ENCODE measurements at places on chromosomes 1 and 21.

DNA sequence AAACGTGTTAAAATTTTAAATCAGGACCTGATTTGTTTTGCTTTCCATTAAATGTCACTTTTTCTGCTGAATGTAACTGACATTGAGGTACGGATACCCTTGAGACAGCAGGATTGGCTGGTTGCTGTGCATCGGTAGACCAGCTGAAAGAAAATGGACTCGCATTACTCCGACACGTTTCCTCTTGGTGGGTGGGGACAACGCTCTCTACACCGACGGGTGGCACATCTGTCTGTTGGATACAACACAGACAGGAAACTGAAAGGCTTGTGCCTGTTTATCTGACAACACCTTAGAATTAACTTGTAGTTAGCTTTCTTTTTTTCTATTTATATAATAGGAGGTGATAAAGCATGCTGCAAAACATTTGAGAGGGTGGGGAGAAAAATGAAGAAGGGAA, 19.4 kb downstream of the PRPF38A start:
- ATAC-seq: peak; percentile 89

- no peak for ATAC-seq
These were observed 174.2 kb downstream of the RRAGC start for GRCh38 chr1:38685388-38685787.

DNA sequence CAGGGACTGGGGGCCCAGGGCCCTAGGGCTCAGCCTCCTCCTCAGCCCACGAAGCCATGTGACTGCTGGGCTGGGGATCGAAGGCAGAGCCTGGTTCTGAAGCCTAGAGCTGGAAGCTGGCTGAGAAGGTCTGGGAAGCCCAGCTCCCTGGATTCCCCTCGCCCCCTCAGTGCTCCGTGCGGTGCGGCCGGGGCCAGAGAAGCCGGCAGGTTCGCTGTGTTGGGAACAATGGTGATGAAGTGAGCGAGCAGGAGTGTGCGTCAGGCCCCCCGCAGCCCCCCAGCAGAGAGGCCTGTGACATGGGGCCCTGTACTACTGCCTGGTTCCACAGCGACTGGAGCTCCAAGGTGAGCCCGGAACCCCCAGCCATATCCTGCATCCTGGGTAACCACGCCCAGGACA, 9.1 kb downstream of the ADAMTSL4 start:
- no peak for ATAC-seq

GRCh38 chr1:205248793-205249601, 21.3 kb downstream of the TMCC2 start:
- no peak for ATAC-seq

- ATAC-seq: no peak
These were observed 155.7 kb downstream of the PTPRC start for GRCh38 chr1:198794498-198794897.

GRCh38 chr1:62406576-62406975, 30.3 kb upstream of the USP1 start:
- ATAC-seq: no peak

GRCh38 chr21:39923476-39923875, 56.2 kb downstream of the PCP4 start:
- no peak for ATAC-seq

DNA sequence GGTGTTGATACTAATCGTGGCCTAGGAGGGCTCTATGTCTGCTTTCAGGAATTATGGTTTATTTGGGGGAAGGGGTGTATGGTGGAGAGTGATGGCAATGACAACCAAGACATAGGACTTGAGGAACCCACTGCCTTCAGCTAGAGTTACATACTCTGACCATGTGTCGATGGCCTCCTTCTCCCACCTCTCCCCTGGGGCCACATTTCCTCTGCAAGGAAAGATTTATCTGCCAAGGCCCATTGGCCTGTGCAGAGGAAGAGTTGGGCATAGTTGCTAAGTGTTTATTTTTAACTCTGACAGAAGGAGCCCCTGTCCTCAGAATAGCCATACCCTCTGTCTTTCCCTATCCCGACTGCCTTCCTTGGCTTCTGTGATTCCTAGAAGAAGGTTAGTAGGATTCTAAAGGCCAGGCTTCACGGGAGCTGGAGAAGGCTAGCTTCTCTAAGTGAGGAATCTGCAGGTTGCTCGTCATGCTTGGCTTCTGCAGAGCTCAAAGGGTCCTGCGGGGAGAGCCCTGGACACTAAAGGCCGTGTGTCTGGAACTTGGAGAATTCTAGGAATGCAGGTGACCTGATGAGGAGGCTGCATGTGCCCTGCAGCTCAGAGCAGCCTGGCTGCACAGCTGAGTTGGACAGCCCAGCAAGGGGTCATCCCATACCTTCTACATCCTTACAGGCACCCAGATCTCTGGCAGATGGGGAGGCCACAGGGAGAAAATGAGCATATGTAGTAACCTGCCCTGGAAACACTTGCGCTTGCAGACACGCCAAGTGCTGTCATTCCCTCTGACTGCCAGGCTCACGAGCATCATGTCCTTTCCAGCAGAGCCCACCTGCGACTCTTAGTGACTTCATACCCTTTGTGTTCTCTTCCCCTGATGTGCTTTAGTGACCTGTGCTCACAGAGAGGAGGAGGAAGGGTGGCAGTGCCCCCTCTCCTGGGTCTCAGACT, 9.7 kb downstream of the MAPKAPK2 start:
- no peak for ATAC-seq

DNA sequence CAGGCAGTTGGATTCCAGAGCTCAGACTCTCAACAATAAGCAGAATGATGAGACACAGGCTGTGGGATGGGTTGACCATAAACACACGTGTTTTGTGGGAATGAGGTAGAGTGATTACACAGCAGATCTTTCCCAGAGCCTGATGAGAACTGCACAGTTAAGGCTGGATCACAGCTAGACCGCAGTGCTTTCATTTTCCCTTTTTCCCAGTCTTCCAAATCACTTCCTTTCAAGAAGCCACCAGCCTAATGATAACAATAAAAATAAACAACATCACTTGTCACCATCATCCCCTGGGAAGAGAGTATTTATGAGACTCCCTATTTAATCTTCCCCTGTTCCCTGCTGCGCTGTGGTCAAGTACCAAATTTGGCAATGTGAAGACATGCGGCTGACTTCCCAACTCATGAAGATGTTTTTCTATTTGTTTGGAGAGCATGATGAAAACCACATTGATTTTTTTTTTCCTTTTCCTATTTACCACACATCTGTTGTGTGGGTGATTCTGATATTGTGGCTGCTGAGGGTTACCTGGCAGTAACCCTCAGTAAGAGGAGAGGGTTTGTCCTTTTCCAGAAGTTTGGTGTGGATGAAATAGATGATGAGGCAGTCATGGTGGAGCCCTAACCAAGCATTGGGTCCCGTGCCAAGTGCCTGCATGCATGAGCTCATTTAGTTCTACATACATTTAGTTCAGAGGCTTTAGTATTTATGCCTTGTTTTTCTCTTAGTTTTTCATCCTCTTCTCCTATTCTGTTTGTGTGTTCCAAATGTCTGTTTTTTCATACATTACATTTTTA, 248.9 kb upstream of the HOOK1 start:
- no peak for ATAC-seq

DNA sequence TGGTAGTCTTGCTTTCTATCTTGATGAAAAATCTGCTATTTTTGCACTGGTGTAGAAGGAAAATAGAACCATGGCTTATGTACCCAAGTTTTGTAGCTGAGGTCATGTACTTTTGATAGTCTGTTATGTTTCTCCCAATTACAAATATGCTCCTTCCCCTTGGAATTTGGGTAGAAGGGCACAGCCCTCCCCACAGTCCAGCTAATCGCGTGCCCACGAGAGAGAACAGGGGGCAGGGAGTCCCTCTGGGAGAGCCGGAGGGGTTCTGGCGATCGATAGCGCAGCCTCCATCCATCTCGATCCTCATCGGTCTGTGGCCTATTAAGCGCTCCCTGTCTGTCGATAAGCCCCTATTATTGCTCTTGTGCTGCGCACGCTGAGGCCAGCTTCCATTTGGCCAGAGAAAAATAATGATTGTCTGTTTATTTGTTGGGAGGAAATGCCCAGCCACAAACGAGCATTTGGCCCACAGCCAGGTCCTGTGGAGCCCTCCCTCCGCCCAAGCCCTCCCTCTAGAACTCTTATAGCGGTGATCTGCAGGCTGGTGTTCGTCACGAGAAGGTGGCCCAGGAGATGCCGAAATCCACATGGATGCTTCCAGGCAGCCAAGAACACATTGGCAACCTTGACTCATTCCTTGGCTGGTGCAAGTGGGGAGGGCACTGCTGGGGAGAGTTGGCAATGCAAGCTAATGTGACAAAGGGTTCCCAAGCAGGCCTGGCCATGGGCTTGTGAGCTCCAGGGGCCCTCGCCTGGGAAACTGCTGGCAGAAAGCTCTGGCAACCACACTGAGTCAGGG, 134.7 kb upstream of the TNR start:
- ATAC-seq: no peak

- peak; percentile 4 for ATAC-seq
These were observed 719 bp upstream of the PARS2 start for GRCh38 chr1:54764922-54765561.

GRCh38 chr1:6028042-6028850, 17.4 kb upstream of the KCNAB2 start:
- ATAC-seq: peak; percentile 59

DNA sequence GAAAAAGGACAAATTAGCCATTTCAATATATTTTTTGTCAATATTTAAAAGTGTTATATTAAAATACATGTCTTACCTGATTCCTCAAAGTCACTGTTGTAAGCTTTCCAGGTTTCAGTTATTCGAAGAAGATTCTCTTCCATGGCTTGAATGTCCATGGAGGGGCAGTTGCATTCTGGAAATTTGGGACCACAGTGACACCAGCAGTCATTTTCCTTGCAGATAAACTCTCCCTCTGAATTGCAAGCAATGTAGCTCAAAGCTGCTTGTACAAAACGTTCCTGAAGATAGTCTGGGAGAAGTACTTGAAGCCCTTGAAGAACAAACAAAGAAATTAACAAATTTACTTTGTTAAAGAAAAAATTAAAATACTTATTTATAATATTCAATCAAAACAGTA, 251.7 kb downstream of the BRINP3 start:
- ATAC-seq: no peak

DNA sequence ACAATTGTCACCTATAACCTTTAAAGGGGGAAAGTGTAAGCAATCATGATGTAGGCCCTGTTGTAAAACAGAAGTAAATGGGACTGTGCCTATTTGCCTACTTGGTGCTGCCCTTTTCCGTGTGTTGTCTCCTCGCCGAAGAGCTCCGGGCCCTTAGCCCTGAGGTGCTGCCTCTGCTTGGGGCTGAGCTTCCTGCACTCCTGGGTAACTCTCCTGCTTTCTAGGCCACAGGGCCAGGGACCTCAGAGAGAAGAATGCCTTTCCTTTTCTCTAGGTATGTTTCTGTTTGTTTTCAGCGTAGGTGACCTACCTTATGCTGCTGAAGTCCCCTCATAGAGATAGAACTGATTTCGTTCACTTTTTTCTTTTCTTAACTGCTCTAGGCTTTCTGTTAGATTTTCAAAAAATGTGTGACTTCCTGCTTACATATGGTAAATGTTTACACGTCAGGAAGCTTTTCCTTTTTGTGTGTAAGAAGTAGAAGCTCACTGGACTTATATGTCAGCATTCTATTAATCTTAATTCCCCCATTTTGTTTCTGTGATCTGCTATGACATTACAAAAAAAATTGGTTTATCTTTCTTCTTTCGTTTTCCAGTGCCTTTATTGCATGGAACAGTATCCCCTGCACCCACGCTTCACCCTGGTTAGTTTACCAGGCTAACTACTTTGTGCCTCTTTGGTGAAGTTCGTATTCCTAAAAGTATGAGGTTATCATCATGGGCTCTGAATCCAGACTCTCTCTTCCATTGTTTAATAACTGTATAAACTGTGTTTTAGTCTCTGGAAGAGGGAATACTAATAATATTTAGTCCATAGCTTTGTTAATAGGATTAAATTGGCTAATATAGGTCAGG, 61.7 kb downstream of the ITSN1 start:
- ATAC-seq: no peak

DNA sequence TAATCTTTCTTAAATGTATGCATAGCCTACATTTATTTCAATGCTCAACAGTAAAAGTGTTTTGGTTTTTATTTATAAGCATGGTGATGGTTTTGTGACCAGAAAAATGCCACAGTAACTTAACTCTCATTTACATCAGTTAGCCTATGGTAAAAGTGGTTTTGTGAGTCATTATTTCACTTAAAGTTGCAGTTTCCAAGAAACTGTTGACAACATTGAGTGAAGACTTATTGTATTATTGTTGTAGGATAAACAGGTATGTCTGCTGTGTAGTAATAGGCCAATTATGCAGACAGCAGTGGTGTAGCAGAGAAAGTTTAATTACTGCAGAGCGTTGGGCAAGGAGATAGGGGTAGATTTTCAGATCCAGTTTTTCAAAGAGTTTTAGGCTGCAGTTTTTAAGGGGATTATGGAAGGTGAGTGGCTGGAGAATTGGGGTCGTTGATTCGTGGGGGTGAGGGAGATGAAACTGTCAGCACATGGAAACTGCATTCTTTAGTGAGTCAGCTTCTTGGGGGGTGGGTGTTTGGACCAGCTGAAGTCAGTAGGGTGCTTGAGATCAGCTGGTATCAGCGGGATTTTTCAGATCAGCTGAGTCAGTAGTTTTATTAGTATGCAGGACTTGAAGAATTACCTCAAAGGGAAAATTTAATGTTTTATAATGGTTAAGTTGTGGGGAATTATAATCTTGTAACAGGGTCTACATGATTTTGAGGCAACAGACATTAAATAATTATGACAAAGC, 168.7 kb upstream of the FMN2 start:
- ATAC-seq: no peak

DNA sequence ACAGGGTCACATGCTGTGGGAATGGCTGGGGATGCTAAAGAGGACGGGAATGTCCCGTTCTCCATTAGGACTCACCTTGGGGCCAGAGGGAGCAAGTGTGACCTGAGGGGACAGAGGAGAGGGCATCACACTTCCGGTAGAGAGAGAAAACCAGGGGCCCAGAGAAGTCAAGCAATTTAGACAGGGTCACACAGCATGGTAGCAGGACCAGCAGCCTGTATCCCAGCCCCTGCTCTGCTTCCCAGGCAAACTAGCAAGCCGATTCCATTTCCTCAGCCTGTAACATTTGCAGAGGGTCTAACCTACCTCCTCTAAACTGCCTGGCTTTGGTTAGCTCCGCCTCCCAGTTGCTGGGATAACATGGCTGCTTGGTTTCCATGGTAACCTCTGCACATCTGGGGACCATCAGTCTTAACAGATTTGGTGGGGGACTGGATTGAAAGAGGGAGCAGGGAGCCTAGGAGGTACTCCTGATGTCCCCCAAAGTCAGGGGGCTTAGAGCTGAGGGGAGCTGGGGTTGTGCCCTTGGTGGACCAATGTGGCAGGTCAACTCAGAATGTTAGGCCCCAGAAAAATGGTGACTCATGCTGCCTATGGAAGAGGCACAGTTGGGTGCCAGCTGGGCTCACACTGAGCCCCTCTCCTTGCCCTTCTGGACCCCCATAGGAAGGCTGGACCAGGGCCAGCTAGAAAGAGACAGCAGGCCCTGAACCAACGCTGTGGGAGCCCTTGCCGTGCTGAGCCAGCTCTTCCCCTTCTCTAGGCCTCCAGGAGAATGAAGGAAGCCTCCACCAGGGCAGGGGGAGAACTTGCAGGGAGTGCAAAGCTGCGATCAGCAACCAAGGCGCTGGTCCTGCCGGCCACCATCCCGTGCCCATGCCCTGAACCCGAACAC, 9.5 kb downstream of the COL16A1 start:
- ATAC-seq: no peak

- ATAC-seq: no peak
These were observed 231.7 kb downstream of the HMCN1 start for GRCh38 chr1:185965870-185966269.

GRCh38 chr1:119676571-119677206, 28.6 kb upstream of the ZNF697 start:
- no peak for ATAC-seq
